ENCODE measurements at places on chromosomes 16 and 17. TPM values are rescaled to one million over a fixed set of nuclear protein-coding genes. Genes with fewer than 3 reads are reported as not detected.

GRCh38 chr17:382644-383533 lies 30.3 kb upstream of the RPH3AL start:
- DNase-seq = peak; percentile 95

DNA sequence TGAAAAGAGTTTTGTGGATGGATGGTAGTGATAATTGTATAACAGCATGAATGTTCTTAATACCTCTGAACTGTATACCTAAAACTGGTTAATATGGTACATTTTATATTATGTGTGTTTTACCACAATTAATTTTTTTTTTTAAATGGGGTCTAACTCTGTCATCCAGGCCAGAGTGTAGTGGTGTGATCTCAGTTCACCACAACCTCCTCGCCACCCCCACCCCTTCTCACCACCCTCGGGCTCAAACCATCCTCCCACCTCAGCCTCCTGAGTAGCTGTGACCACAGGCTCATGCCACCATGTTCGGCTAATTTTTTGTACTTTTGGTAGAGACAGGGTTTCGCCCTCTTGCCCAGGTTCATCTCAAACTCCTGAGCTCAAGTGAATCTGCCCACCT lies 123.2 kb downstream of the CDRT15L2 start:
- no peak for DNase-seq

GRCh38 chr17:28953444-28954118 lies 2.3 kb upstream of the PHF12 start:
- DNase-seq = peak; percentile 71

DNA sequence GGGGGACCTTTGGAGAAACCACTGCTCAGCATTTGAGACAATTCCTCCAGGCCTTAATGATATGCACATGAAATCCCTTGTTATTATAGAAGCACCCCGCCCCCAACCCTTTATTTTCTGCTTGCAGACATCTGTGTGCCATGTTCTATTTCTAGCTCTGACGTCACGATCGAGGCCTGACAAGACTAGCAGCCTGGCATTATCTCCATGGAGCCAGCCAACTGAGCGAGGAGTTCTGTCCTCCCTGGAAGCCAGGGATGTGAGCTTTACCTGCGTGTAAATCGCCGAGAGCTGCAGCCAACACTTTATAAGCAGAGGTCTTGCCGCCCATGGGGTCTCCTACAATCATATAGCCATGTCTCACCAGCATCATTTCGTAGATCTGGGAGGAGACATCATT lies 116.9 kb downstream of the DNAH3 start:
- DNase-seq = peak; percentile 28

- DNase-seq = no peak
Observed at GRCh38 chr17:36514856-36515255, 19.8 kb downstream of the MYO19 start.

GRCh38 chr17:27530764-27531391 lies 74.6 kb downstream of the KSR1 start:
- peak; percentile 56 for DNase-seq

- DNase-seq = peak; percentile 45
Observed at GRCh38 chr16:30060346-30060745, 5.2 kb upstream of the ALDOA start.

DNA sequence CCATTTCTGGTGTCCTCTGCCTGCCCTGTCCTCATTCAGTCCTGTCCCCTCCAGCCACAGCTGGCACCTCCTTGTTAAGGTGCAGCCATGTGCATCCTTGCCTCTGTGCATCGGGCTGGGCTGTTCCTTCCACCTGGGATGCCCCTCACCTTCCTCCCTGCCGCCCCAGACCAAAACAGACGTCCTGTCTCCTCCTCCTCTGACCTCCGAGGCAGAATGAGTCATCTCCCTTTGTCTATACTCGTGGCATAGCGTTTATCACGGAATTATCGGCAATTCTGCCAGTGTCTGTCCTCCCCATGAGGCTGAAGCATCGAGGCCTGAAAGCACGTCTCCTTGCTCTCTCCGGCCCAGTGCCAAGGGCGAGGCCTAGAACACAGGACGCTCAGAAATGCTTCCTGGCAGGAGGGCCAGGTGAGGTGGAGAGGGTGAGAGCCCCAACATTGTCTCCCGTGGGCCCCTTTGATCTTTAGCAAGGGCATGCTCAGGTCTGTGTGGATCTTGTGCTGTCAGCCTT lies 4.6 kb downstream of the RAI1 start:
- DNase-seq = peak; percentile 60

GRCh38 chr17:47789611-47790561 lies 31.7 kb downstream of the OSBPL7 start:
- peak; percentile 48 for DNase-seq

DNA sequence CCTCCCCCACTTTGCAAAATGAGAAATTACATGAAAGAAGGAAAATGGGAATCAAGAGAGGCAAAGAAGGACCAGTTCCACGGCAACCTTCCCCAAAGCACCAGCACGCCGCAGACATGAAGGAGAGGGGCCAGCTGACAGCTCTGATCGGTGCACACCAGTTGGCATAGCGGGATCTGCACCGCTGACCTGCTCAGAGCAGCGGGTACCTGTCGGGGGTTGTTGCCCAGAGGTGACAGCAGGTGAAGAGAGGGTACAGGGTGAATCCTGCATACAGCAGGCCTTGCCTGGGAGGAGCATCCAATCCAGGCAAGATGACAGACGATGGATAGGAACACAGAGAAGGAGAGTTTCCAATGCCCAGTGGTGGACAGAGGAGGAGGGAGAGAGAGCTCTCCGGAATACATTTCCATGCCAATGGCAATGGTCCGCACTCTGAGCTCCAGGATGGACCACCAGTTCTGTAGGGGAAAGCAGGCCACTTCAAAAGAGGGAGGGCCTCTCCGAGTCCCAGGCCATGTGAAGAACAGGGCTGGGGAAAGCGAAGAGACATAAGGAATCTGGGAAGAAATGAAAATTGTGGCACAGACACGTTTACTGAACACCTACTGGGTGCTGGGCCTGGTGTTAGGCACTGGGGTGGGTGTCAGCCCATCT lies 24.0 kb downstream of the CEP295NL start:
- peak; percentile 62 for DNase-seq

GRCh38 chr17:74981979-74982662 lies 5.3 kb upstream of the CDR2L start:
- DNase-seq = peak; percentile 80

GRCh38 chr17:17832032-17832363 lies 4.8 kb downstream of the SREBF1 start:
- no peak for DNase-seq

Gene RCVRN
- total RNA-seq = 0.31 TPM
